Liver (tissue), 10 donors: ENCODE measurements at places on chromosomes 13 and 19.

GRCh38 chr13:75691183-75691582 lies 55.1 kb downstream of the LMO7 start:
- no peak for DNase-seq

- DNase-seq: peak; percentile 81
These were observed 12.4 kb downstream of the MAST3 start for GRCh38 chr19:18109733-18110608.

- no peak for DNase-seq
These were observed 49.9 kb downstream of the ZNF787 start for GRCh38 chr19:56071151-56071550.

DNA sequence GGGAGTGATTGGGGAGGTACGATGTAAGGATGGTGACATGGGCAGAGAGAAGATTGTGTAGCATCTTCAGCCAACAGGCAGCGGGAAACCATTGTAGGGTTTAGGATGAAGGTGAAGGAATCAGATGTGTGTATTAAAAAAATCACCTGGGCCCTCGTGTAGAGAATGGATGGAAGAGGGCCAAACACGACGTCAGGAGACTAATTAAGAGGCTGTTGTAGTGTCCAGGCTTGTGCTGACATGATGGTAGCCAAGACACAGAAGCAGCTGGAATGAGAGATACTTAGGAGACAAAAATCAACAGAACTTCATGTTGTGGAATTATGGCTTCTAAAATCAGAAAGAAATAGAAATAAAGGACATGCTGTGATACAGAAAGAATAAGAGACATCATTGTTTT lies 41.2 kb upstream of the ARGLU1 start:
- DNase-seq: no peak

GRCh38 chr13:37418490-37418889 lies 180.1 kb downstream of the POSTN start:
- no peak for DNase-seq

- no peak for DNase-seq
These were observed 29.5 kb upstream of the KBTBD6 start for GRCh38 chr13:41162151-41162550.

- DNase-seq: no peak
These were observed 46.7 kb upstream of the RNF113B start for GRCh38 chr13:98223741-98224140.

DNA sequence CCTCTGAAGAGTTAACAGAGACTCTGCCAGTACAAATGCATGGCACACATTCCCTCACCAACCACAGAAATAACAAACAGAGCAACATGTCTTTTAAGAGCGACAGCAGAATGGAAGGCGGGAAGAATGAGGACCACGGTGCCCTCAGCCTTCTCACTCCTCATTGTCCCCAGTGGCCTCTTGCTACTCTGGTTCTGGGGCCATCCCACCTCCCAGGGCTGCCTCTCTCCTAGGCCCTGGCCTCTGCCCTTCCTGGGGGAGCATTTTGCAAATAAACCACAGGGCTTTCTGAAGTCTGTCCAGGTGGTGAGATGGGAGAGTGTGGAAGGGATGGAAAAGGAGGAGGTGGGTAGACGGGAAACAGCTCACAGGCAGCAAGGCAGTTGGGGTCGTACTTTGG lies 28.3 kb downstream of the CYP2B6 start:
- no peak for DNase-seq

- peak; percentile 34 for DNase-seq
These were observed 5.7 kb downstream of the FGF9 start for GRCh38 chr13:21676611-21677021.

DNA sequence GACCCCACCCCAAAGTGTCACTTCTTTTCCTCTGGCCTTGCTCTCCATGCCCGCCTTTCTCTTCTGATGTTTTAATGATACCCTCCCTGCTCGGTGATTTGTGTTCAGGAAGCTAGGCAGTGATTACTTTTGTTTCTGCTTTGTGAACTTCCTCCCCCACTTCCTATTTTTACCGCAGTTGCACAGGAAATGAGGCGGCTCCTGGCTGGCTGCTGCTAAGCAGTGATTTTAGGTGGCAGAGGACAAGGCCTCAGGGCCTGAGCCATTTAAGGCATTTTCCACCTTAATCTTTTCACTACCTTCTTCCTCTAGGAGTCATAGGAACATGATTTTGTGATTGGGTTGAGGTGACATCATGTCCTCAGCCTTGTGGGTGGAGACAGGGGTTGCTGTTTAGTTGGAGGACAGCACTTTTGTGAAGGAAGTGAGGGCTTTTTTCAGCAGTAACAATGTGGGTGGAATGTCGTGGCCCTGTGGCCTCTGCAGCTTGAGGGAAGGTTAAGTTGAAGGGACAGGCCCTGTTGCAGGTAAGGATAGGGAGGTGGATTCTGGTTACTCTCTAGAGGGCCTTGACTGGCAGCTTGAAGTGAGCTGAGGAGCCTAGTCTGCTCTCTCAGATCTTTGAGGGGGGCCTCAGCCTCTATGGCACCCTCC lies 15.7 kb downstream of the GARRE1 start:
- no peak for DNase-seq

DNA sequence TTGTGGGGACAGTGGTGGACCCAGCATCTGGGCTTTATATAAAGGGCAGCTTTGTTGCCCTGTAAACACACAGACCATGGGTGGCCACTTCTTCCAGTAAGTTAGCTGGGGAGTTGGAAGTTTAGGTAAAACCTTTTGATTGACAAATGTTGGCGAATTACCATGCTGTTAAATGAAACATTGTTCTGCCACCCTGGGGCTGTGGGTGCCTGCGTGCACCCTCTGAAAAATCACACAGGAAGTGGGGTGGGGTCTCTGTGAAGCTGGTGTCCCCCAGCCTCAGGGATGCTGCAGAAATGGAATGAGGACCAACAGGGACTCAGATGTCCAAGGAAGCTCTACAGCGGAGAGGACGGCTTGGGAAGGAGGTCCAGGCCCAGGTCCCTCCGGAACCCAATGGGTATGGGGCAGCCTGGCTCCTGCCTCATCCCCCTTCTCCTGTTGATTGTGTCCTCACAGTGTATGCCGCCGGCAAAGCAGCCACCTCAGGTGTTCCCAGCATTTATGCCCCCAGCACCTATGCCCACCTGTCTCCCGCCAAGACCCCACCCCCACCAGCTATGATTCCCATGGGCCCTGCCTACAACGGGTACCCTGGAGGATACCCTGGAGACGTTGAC lies 2.8 kb upstream of the USF2 start:
- no peak for DNase-seq

DNA sequence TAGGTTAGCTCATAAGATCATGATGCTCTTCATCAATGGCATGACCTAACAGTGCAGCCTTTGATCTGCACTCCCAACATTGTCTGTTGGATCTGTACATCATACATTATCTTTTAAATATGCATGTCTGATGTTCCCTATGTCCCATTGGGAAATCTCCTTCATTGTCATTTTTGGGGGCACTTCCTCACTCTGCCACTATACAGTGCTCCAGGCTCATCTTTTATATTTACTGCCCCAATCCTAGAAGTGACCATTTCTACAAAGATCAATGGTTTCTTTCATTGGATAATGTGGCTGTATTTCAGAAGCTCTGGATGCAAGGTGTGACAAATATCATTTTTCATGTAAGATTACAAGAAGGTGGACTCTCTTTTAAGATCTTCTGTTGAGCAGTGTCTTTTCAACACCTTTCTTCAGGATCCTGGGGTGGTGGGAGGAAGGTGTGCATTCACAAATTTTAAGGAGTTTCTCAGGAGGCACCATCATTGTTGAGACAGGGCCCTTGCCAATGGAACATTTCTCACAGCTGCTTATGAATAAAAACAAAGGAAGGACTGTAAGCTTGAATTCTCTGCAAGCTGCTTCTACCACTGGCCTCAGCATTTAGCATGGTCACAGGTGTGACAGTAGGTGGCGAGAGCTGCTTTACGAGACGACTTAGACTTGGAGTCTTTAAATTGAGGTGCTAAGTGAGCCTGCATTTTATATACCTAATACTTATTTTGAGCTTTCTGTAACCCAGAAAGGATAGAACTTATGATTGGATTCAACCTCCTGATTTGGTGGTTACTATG lies 403.0 kb downstream of the LMO7 start:
- DNase-seq: no peak

- DNase-seq: no peak
These were observed 16.8 kb downstream of the CLEC4M start for GRCh38 chr19:7779631-7780486.

DNA sequence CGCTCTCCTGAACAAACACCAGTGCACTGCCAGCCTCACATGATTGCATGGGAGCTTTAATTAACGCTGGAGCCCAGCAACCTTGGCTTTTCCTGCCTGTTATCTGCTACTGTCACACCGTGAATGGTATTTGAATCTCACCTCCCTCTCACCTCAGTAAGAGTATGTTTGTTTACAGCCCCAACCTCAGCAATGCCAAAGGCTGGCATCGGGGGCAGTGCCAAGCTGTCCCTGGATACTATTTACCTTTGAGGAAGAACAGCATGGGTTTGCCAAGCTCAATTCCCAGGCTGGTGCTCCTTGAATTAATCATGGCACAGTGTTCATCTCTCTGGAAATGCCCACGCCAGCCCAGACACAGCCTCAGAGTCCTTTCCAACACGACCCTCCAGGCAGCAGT lies 57.2 kb upstream of the SERPINE3 start:
- DNase-seq: no peak

- DNase-seq: no peak
These were observed 677.4 kb downstream of the SLITRK1 start for GRCh38 chr13:83204886-83205285.

- DNase-seq: no peak
These were observed 355.8 kb downstream of the MYO16 start for GRCh38 chr13:108985166-108985565.
